ENCODE measurements at places on chromosomes 4 and X.

DNA sequence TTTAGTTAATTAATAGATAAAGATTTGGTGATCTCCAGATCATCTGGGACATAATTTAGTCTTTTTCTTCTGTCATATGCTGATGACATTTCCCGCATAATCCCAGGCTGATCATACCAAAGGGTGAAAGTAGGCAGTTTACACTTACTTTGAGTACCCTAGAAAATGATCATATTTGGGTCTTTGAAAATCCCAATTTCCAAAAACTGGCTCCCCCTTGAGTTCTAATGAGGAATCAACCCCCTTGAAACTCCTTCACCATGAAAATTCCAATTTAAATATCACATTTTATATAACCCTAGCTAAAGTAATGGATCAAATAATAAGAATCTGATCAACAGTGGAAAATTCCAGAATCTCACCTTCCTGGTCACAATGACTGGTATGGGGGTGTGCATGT lies 223.4 kb downstream of the NAF1 start:
- DNase-seq: no peak

GRCh38 chr4:151689211-151689991 lies 71.4 kb downstream of the GATB start:
- DNase-seq: no peak

- peak; percentile 49 for DNase-seq
Measured at GRCh38 chr4:153750197-153750817, 9.5 kb downstream of the RNF175 start.

GRCh38 chr4:56804551-56804950 lies 16.9 kb downstream of the SPINK2 start:
- no peak for DNase-seq

DNA sequence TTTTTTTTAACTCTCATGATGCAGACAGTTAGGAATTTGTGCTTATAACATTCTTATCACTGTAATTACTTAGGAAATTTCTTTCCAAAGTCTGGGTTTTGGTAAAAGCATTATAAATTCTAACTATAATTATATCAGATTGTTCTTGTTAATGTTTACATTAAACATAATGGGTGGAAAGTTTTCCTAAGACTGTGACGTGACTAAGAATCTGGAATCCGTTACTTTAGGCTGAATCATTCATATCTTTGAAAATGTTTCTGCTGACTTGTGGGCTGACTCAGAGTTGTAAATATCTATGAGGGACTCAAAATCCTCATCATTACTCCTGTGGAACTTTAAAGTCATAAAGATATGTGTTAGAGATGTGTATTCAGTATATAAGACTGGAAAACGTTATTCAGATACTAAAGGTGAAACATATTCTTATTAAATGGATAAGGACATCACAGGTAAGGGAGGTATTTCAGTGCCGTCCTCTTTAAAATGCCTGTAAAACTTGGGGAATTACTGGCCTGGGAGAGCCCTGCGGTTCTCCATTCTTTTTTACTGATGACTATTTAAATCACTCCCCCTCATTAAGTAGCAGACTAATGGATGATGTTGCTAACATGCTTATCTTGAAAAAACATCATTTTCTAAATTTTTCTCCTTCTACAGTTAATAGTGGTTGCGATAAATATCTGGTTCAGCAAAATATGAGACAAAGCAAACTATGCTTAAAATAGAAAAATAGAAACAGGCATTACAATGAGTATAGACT lies 159.0 kb downstream of the DCLK2 start:
- no peak for DNase-seq

- no peak for DNase-seq
Measured at GRCh38 chr4:99117876-99118693, 26.0 kb downstream of the ADH4 start.
